Activated CD4-positive, CD25-positive, alpha-beta regulatory T cell treated with anti-CD3 and anti-CD28 coated beads, Interleukin-2, amount 50 U/mL, for 16 hours (primary cell): ENCODE measurements at places on chromosomes 16 and 17.

GRCh38 chr16:19991614-19992013 lies 82.1 kb downstream of the GPR139 start:
- DNase-seq, result no peak

DNA sequence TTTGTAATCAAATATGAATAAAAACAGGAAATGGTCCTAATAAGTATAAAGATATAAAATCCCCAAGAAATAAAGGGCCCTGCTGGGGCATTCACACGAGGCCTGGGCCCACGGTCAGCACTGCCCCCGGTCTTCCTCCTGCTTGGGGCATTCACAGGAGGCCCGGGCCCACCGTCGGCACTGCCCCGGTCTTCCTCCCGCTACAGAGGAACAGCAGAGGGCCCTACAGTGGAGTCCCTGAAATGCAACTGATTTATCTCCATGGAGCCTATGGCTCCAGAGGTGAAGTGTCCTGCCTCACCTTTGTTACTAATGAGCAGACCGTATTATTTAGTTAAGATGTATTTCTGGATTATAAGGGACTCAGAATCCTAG lies 46.5 kb downstream of the MAP1LC3B start:
- no peak for DNase-seq

GRCh38 chr16:9139965-9140364 lies 48.5 kb downstream of the HAPSTR1 start:
- no peak for DNase-seq

GRCh38 chr16:80751167-80751566 lies 53.2 kb downstream of the CDYL2 start:
- DNase-seq, result no peak

DNA sequence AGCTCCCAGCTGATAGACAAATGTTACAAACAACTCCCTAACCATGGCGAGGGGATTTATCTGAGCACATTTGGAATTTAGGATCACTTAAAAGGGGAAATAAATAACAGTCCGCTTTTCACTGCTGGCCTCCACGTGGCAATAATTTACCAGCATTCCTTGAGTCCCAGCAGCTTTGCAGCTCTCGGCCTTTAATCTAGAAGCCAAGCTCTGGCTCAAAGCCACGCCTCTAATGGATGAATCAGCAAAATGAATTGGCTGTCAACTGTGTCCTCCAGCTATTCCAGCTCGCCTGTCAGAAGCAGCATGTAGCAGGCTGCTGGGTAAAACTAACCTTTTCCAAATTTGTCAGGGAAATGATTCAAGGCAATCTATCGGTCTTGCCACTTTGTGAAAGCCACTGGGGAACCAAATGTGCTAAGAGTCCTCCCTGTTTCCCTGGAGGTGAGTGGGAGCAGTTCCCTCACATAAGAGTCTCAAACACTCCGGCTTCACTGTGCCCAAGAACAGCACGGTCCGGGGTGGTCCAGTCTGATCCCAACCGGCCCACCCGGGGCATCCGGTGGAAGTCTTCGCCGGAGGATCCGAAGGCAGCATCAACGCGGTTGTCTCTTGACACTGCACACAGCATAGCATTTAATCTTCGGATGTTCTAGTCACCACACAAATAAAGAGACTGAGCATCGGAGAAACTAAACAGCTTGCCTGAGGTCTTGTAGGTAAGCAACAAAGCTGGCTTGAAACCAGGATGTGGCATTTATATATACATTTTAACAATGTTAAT lies 143.3 kb downstream of the PARN start:
- DNase-seq, result no peak

GRCh38 chr17:73414171-73414955 lies 102.6 kb upstream of the CDC42EP4 start:
- no peak for DNase-seq

DNA sequence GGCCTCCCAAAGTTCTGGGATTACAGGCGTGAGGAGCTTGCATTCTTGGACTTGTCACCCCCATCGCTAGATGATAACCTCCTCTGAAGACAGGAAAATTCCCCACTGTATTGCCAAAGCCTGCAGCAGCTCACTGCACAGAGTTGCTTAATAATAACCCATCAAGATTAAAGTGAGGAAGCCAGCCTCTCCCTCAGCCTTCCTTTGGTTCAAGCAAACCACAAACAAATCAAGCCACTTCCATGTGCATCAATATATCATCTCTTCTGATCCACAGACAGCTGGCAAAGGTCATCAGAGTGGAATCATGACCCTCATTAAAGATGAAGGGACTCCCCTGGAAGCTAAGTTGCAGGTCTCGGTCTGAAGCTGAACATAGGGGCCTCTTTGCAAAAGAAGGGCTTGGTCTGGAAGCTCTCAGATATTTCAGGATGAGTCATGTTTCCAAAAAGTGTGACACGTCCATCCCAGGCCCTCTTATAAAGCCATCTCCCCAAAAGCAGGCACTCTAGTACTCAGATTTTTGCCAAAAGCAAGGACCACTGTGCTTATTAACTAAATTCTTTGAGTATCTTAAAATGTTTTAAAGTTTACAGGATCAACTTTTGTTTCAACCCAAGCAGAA lies 4.8 kb downstream of the EMP2 start:
- DNase-seq, result no peak

DNA sequence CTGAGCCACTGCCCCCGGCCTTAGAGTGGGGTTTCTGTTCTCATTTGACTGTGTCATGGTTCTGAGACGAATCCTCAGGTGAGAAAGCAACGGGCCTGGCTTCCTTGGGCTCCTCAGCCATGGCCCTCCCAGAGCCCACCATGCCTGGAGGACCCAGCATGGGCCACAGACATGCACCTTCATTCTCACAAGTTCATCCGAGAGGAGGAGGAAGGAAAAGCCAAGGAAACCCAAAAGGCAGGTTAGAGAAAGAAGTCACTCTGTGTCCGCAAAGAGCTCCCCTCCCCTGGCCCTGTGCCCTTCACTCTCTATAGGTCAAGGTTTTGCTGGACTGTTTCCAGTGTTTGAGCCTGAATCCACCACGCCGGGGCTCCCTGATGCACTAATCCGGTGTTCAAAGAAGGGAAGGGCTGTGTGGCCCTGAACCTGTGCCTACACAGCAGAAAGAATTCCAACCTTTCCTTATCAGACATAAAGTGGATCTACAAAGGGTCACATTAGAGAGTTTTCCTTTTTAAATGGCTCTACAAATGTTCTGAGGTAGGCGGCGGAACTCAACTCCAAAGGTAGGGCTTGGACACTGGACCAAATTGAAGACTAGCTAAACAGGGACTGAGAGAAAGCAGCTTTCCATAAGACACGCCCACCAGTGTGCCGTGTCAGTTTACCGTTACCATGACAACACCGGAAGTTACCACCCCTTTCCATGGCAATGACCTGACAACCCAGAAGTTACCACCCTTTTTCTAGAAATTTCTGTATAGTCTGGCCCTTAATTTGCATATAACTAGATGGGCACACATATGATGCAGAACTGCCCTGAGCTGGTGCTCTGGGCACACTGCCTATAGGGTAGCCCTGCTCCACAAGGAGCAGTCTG lies 15.9 kb upstream of the PECAM1 start:
- DNase-seq, result no peak

- DNase-seq, result no peak
Observed at GRCh38 chr17:13429201-13429600, 172.5 kb downstream of the HS3ST3A1 start.

- DNase-seq, result no peak
Observed at GRCh38 chr17:50421308-50422051, 4.5 kb upstream of the ACSF2 start.

GRCh38 chr17:69577098-69577497 lies 162.6 kb downstream of the MAP2K6 start:
- no peak for DNase-seq

- DNase-seq, result no peak
Observed at GRCh38 chr17:75688209-75688825, 21.2 kb downstream of the SAP30BP start.

- DNase-seq, result no peak
Observed at GRCh38 chr17:54870671-54871175, 29.9 kb upstream of the TOM1L1 start.

- DNase-seq, result no peak
Observed at GRCh38 chr17:12812877-12813276, 23.6 kb downstream of the ARHGAP44 start.

DNA sequence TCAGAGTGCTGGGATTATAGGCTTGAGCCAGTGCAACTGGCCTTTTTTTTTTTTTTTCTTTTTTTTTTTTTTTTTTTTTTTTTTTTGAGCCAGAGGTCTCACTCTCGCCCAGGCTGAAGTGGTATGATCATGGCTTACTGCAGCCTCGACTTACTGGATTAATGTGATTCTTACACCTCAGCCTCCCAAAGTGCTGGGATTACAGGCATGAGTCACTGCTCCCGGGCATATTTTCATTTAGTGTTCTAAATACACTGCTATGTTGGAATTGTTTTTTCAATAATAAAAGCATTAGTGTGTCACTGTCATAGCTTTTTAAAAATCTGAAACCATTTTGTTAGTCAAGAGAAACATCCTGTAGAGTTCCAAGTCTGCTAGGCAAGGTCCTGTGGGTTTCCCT lies 40.3 kb downstream of the NDE1 start:
- DNase-seq, result no peak

DNA sequence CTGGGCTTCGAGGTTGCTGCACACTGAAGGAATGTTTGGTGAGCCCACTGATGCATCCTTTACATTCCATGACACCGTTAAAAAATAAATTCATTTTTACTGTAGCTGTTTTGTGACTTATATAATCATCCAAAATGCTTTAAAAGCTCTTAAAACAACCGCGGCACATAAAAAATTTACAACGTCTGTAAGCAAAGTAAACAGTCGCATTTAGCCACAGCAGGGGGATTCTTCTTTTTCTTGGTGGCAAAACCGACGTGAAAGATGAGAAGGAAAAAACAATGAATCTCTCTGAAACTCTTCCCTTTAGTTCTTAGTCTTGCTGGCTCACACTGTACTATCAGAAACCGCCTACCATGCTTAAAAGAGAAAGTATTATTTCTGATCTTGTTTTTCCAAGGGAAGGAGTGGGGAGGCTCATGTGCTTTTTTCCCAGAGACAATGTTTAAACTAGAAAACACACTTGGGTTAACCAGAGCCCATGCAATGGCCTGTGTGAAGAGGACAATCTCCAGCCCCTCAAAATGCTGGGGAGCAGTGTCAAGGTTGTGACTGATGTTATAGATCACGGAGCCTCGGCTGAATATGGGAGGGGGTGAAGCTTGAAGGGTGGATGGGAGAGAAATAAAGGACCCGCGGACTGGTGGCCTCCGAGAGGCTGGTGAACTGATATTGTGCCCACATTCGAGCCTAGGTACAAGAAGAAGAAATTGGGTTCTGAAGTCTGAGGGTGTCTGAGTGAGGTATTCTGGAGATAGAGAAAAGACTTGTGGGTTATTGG lies 91.1 kb downstream of the IRF8 start:
- DNase-seq, result no peak

DNA sequence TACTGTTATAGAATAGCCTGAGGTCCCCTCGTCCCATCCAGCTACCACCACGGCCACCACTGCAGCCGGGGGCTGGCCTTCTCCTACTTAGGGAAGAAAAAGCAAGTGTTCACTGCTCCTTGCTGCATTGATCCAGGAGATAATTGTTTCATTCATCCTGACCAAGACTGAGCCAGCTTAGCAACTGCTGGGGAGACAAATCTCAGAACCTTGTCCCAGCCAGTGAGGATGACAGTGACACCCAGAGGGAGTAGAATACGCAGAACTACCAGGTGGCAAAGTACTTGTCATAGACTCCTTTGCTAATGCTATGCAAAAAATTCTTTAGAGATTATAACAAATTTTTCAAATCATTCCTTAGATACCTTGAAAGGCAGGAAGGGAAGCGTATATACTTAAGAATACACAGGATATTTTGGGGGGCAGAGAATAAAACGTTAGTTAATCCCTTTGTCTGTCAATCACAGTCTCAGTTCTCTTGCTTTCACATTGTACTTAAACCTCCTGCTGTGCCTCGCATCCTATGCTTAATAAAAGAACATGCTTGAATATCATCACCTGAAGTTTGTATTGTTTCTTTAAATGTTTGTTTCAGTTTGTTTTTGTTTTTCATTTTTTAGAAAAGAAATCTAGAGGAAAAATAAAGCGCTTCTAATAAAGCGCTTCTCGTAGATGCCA lies 388.3 kb downstream of the MAF start:
- DNase-seq, result no peak

DNA sequence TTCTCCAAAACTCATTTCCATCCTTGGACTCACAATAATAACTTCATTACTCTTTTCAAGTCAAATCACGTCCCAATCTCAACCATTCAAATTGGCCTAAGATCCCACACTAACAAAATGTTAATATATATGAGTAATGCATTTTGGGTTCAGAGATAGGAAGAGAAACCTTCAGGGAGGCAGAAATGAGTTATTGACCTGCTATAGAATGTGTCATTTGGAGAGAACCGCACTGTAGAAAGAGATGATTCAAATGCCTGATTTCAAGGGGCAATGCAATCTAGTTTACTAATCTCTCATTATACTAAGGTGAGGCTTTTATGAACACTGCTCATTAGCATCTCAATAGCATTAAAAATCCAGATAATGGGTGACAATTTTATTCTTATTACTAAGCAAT lies 1595.0 kb upstream of the GOT2 start:
- no peak for DNase-seq
